ENCODE measurements at places on chromosomes 5 and 9. TPM values are rescaled to one million over a fixed set of nuclear protein-coding genes. Genes with fewer than 3 reads are reported as not detected.

Gene ZDHHC21
- 2.3 TPM for total RNA-seq

GRCh38 chr5:83364312-83365299, 106.9 kb upstream of the VCAN start:
- no peak for DNase-seq

GRCh38 chr5:31433229-31433628, 98.7 kb downstream of the DROSHA start:
- no peak for DNase-seq

- no peak for DNase-seq
Observed at GRCh38 chr5:167951116-167951515, 340.3 kb upstream of the WWC1 start.

- no peak for DNase-seq
Observed at GRCh38 chr9:120510816-120511215, 69.2 kb downstream of the CDK5RAP2 start.

Gene IFNA2
- total RNA-seq, result not detected

DNA sequence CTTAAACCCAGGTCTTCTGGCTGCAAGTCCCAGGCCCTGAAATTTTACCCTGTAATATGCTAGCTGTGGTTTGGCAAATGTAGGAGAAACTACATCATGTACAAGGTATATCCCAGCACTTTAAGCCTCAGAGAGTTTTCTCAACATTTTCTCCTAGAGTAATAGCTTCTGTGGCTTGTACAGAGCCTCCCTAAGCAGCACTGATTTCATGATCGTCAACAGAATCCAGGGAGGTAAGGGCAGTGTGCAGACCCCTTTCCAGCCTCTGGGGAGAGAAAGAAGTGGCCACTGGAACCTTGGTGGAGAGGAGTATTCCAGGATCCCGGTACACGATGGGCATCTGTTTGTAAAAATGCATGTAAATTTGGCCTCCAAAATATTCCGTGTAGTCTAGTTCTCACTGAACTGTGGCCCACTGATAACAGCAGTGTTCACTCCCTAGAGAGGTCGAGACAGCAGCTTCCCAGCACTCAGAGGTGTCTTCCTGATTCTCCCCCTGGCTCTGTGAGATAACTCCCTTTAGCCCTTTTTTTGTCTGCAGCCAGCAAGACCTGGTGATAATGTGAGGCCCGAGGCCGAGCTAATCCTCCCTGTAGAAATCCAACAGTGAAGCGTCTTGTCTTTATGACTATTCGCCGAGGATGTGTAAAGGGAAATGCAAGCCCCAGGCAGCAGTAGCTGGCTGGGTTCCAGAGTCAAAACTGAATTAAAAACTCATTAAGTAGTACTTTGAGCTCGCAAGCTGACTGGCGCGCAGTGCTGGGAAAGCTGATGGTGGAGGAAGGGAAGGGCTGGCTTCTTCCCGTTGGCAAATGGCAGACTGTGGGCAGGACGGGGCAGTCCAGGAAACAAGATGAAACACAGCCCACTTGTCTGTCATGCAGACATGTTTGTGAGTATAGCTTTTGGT, 59.0 kb downstream of the MAP1B start:
- DNase-seq, result peak; percentile 83

Gene TRIM36
- total RNA-seq, result 1.8 TPM
